EL (cell line): ENCODE measurements at places on chromosomes 12 and 14.

GRCh38 chr12:111389635-111390034 lies 16.1 kb upstream of the SH2B3 start:
- no peak for DNase-seq

GRCh38 chr12:108257004-108257403 lies 82.1 kb downstream of the CMKLR1 start:
- no peak for DNase-seq

- DNase-seq = no peak
These were observed 54.1 kb downstream of the CEP83 start for GRCh38 chr12:94405413-94406116.

DNA sequence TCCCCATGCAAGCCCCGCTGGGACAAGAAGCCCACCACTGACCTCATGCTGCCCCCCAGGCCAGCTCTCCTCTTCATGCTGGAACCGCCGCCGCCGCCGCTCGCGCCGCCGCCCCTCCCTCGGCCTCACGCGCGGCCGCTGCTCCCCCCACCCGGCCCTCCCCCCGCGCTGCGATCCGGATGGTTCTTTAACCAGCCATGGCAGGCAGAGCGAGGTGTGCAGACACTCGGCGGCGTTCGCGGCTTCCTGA lies at the start of gene DCAF5:
DCAF5 (minus strand) TSS at position 218 of the 250 bp plus-strand sequence; CDS start at position 77, 141 bp downstream.
- DNase-seq = no peak

GRCh38 chr12:101642115-101643067 lies 47.6 kb downstream of the MYBPC1 start:
- no peak for DNase-seq

GRCh38 chr12:11618046-11618445 lies 31.4 kb upstream of the ETV6 start:
- DNase-seq = no peak

GRCh38 chr12:132648616-132649225 lies 30.1 kb downstream of the P2RX2 start:
- DNase-seq = no peak

- peak; percentile 25 for DNase-seq
These were observed 1.1 kb downstream of the IGF1 start for GRCh38 chr12:102479099-102479885.

DNA sequence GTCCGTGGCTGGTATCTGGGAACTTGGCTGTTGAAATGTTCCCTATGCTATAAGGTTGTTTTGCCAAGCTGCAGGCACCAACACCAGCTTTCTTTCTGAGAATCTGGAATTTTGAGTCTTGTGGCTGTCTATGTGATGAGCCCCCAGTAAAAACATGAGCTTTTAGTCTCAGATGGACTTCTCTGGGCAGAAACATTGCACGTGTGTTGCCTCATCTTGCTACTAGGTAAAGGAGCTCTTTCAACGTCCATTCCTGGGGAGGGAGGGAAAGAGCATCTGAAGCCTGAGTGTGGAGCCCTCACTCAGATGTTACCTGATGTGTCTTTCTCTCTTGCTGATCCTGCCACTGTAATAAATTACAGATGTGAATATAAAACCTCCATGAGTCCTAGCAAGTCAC lies 183.8 kb upstream of the LHX5 start:
- DNase-seq = no peak

- DNase-seq = no peak
These were observed 309.2 kb upstream of the TBX3 start for GRCh38 chr12:114993165-114993564.

DNA sequence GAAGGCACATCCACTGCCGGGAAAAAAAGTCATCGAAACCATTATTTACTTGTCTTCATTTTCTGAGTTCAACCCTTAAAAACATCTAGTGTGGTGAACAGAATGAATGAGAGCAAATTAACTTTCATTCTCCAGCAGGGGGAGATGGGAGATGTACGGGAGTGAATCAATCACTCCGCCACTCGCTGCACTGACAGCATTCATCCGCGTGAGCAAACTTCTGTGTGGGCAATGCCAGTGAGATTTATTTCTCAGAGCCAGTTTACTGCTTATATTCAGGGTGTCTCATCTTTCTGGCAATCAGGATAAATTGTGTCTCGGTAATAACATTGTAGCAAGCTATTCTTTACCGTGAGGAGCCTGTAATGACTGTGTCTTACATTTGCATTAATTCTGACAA lies 463.6 kb upstream of the MIS18BP1 start:
- DNase-seq = no peak

- DNase-seq = peak; percentile 73
These were observed 43.8 kb downstream of the CCNK start for GRCh38 chr14:99524804-99525698.

- DNase-seq = no peak
These were observed 49.1 kb upstream of the KCNJ8 start for GRCh38 chr12:21823581-21823980.

- peak; percentile 55 for DNase-seq
These were observed 15.6 kb upstream of the C14orf180 start for GRCh38 chr14:104563742-104564615.

DNA sequence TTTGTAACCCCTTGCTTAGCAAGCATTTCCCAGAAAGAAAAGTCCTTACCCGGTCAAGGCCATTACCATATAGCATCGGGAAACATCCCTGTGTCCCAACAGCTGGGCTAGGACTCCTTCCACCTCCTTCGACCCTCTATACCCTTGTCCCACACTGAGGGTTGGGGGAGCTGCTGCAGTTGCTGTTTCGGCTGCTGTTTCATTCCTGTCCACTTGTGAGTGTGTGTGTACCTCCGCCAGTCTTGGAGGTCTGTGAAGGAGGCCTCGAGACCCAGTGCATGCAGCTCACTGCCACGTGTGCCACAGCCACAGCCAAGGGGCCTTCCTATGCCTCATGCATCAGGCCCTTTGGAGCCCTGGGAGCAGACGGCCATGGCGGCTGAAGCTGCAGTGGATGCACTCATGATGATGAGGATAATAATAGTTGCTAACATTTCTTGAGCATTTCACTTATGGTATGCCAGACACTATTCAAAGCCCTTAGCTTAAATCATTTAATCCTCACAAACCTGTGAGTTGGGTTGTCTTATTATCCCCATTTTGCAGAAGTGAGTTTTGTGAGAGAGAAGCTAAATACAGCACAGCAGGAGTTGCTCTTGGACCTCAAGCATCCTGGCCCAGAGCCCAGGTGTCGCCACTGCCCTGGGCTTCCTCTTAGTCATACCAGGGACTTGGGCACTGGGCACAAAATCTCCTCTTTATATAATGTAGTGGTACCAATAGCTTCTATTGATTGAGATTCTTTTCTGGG lies 156.5 kb downstream of the PRKCH start:
- DNase-seq = peak; percentile 54

DNA sequence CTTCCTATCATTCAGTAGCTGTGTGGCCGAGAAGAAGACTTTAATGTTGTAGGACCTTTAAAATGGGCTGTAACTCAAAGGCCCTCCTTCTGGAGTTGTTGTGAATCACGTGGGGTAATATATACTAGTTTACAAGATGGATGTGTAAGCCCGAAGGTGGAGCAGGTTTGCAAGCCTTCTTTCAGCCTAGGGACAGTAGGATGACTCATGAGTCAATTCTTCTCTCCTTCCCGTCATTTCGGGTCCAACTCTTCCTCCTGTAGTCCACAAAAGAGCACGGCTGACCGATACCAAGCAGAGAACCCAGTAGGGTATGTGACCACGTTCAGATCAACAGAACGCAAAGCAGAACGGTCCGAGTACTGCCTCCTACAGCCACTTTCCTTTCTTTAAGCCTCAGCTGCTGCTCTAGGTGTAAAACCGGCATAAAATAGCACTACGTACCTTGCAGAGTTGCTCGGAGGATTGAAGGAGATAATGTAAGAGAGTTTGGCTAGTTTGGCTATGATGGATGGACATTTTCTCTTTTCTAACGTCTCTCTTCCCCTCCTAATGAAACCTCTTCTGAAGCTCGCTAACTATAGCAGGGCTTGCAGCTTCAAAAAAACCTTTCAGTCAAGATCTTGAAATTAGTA lies 1.3 kb upstream of the RASSF3 start:
- peak; percentile 73 for DNase-seq

DNA sequence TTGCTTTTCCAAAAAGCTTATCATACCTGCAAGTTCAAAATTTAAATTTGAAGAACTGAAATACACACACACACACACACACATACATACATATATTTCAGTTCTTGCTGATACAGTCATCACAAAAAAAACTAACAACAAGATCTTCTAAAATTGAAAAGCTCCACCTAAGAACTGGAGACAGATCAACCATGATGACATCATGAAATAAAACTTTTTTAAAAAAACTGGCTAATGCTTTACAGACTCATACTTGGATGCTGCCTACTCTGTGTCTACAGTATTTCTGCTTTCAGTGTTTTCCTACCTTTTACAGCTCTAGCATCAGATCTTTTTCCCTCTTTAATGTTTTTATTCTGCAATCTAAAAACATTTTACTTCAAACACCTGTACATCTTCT lies 261.4 kb downstream of the DIO2 start:
- peak; percentile 8 for DNase-seq

GRCh38 chr12:122265886-122266229 lies 436 bp downstream of the VPS33A start:
- DNase-seq = no peak

- no peak for DNase-seq
These were observed 18.5 kb upstream of the MAP1LC3B2 start for GRCh38 chr12:116540622-116541152.

- peak; percentile 50 for DNase-seq
These were observed 857 bp downstream of the ETNK1 start for GRCh38 chr12:22625762-22626294.

DNA sequence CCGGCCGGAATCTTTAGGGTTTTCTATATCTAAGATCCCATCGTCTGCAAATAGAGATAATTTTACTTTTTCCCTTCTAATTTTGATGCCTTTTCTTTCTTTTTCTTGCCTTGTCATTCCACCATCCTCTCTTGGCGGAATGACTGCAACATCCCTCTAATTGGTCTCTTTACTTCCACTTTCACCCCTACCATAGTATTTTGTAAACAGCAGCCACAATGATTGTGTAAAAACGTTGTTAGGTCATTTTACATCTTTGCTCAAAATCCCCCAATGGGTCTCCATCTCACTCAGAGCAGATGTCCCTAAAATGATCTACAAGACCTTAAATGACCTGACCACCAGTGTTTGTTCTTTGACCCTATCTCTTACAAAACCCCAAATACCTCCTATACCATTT lies 80.0 kb upstream of the STAC3 start:
- DNase-seq = no peak

DNA sequence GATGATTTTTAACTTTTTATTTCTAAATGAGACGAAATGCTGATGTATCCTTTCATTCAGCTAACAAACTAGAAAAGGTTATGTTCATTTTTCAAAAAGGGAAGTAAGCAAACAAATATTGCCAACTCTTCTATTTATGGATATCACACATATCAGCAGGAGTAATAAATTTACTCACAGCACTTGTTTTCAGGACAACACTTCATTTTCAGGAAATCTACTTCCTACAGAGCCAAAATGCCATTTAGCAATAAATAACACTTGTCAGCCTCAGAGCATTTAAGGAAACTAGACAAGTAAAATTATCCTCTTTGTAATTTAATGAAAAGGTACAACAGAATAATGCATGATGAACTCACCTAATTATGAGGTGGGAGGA lies 139.6 kb downstream of the HMGA2 start:
- no peak for DNase-seq

GRCh38 chr12:52791271-52792184 lies 4.4 kb downstream of the KRT3 start:
- DNase-seq = no peak

- no peak for DNase-seq
These were observed 170.7 kb downstream of the FOXN3 start for GRCh38 chr14:89246290-89246689.

DNA sequence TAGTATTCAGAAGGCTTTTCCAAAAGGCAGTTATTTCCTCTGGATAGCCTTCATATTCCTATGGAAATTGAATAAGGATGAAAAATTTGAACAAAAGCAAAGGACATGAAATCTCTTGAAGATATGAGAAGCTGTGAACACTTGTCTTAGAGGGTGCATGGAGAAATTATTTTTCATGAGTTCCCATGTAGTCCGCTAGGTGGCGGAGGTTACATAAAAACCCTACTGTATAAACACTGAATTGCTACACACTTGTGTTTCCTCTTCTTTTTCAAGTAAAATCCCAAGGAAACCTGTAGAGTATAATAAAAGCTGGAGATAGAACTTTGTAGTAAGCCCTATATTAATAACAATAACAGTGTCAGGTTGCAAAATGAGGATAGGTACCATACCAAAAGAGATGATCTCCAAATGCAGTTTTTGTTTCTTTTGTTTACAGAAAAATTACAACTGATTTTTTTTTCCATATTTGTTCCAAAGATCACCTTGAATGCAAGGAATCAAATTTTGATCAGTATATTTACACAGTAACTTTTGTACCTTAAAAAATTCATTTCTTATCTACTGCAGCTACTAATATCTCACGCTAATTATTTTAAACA lies 37.8 kb upstream of the OR4E1 start:
- peak; percentile 48 for DNase-seq

DNA sequence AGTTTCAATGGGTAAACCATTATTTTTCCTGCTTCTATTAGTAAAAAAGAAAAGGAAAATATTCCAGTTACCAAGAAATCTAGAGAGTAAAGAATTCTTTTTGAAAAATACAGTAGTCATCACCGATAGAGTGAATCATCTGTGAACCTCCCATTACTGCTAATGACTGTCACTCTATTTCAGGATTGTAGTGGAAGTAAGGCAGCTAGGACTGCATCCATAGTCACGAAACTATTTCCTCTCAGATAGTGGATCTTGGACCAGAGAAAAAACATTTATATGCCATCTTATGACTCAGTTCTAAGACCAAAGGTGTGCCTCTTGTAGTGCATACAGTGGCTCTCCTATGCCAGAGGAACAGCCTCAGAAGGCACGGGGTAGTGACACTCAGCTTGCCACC lies 173.9 kb upstream of the PLEKHA5 start:
- DNase-seq = peak; percentile 20

DNA sequence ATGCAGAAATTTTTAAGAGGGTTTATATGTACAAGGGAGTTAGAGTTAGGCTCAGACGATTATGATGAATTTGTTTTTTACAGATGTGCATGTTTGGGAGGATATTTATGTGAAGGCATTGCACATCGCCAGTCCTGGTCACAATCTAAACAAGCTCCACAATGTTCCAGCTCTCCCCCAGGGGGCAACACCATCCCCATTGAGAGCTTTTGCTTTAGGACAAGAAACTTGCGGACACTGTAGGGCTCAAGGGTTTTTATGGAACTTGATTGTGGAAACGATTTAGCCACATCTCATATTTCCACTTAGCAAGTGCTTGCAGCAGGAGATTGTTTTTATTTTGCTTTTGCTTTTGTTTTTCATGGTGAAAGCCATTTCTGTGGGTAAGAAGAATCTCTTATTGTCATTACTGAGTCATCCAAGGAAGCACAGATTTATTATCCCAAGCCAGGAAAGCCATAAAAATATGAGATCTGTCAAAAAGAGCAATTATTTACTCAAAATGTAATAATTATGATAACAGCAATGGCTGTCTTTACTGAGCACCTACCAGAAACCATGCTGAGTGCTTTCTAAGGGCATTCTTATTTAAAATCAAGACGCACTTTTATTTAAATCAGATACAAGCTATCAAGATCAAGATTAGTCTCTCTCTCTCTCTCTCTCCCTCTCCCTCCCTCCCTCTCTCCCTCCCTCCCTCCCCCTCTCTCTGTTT lies 276.7 kb upstream of the SRRM4 start:
- DNase-seq = no peak

GRCh38 chr14:52044791-52045522 lies 23.9 kb downstream of the NID2 start:
- DNase-seq = peak; percentile 78
